SK-N-SH (cell line): ENCODE measurements at places on chromosomes 2 and 18.

DNA sequence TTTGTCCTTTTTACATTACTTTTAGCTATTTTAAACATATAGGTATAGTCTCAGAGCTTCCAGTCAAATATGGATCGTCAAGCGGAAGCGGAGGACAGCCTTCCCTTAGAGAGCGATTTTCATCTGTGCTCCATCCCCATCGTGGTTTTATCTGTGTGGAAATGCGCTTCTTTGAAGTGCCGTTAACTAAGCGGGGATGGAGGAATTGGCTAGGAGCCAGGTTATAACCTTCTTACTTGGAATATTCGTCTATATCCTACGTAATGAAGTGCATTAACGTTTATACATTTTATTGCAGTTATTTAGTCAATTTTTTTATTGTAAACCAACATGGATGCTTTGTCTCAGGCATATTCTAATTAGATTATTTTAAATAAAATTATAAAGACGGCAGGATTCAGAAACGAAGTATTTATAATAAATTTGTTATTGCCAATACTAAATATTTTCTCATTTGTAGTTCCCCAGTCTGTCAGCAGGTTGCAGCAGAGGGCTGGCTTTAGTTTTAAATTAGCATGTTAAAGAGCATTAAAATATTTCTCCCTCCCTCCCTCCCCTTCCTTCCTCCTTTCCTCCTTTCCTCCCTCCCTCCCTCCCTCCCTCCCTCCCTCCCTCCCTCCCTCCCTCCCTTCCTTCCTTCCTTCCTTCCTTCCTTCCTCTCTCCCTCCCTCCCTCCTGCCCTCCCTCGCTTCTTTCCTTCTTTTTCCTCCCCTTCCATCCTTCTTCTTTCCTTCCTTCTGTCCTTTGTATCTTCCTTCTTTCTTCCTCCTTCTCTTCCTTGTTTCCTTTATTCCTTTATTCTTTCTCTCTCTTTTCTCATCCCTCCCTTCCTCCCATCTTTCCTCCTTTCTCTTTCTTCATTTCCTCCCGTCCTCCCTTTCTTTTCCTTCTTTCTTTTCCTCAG lies 80.6 kb upstream of the DOCK10 start:
- peak; percentile 26 for DNase-seq

GRCh38 chr2:109604597-109604996 lies 9.2 kb downstream of the SEPTIN10 start:
- no peak for DNase-seq

- DNase-seq, result no peak
Observed at GRCh38 chr2:179437430-179437829, 172.8 kb upstream of the SESTD1 start.

GRCh38 chr2:64913357-64913869 lies 75.8 kb upstream of the SLC1A4 start:
- peak; percentile 20 for DNase-seq

DNA sequence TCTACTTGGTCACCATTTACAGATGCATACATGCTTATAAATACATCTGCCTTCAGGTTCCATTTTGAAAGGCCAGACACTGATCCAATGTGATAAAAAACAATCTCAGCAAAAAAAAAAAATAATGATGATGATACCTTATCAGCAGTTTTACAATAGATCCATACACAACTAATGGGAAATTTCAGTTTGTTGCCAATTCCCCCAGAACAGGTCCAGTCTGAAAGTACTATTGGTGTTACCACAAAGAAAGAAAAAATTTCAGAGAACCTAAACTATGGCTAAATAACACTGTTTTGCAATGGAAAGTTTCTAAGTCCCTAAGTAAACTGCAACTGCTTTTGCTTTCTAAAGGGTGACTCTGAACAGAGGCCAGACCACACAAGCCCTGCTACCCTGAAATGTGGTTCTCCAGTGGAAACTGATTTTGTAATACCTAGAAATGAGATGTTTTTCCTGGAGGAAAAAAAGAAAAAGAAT lies 54.1 kb downstream of the LPIN2 start:
- peak; percentile 11 for DNase-seq
